ENCODE measurements at places on chromosomes 5 and 9. TPM values are rescaled to one million over a fixed set of nuclear protein-coding genes. Genes with fewer than 3 reads are reported as not detected.

DNA sequence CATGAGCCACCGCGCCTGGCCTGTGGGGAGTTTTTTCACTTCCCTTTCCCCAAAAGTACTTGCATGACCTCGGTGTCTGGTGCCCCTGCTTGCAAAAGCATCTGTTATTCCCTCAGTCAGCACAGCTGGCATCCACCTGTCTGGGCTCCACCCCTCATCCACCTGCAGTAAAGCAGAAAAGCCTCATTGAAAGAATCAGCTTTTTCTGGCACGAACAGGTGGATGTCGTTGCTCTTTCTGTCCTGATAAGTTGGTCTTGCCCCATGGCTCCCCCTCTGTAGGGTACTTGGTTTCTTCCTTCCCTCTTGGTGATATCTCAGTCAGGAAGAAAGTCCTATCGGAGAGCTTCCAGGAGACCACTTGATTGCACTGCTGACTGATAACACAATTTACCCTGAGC lies 37.4 kb downstream of the WWC1 start:
- DNase-seq = no peak

DNA sequence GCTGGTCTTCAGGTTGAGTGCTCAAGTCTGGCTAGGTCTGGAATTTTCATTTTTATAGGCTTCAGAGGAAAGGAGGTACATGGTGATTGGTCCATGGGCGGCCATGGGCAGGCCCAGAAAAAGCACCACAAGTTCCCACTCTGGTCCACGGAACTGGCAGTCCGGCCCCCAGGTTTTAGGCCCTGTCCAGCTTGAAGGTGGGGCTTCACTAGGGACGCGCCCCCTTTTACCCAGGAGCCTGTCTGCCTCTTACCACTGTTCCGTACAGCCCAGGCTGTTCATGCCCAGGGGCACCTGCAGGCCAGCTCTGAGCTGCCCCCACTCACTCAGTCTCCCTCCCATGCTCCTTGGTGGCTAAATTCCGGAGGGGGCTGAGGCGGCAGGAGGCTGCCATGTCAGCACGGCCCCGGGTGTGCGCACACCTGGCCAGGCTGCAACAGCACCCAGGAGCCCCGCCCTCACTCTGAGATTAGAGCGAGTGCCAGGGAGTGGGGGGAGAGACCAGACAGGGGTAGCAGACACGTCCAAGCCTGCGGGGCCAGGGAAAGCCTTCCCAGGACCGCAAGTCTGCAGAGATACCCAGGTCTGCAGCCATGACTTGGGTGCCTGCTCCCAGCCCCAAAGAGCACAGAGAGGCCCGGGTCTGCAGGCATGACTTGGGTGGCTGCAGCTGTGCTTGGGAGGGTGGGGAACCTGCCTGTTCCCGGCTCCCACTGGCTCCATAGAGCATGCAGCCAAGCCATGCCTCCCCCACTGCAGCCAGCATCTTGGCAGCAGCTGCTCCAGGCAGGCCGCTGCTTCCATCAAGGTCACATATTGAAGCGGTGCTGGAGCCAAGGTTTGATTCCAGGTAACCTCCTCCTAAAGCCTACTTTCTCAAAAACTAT lies 390.2 kb upstream of the SGCD start:
- no peak for DNase-seq

Gene OGN
- 18.1 TPM for total RNA-seq

DNA sequence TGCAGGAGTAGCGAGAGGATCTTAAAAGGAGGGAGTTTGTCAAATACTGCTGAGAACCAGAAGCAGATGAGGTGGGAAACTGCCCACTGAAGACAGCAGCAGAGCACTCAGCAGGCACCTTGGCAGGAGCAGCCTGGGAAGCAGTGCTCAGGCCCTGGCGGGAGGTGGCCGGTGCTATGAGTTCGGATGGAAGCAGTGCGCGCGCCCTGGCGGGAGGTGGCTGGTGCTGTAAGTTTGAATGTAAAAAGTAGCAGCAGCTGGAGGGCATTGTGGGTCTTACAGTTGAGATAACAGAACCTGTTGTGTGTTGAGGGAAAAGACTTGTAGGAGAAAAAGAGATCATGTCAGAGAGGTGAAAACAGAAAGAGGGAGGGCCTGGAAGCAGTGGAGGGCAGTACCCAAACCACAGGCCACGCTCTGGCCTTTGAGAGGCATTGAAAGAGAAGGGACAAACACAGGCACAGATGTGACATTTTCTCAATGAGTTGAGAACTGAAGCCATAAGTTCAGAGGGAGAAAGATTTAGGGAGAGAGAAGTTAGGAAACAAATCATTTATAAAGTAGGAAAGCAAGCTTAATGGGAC lies 130.9 kb downstream of the ERCC6L2 start:
- no peak for DNase-seq

Gene TRPM3
- total RNA-seq = 1.3 TPM

- no peak for DNase-seq
These were observed 39.9 kb upstream of the CTXN3 start for GRCh38 chr5:127609011-127609410.

DNA sequence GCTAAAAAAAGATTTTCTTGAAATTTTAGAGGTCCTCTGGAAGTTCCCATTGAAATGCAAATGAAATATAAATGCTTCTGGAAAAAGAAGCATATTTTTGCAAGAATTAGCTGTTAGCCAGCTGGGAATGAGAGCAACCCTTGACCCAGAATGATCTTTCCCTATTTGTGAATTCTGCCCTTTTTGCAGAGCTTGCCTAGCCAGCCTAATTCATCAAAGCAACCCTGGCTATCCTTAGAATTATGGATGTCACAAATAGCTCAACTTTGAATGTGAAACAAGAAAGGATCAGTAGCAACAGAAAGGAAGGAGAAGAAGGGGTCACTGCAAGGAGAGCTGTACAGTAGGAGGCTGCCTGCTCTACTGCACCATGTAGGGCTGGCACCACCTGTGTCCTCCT lies 345.9 kb downstream of the EFNA5 start:
- DNase-seq = no peak

Gene NKD2
- total RNA-seq = 14.2 TPM

DNA sequence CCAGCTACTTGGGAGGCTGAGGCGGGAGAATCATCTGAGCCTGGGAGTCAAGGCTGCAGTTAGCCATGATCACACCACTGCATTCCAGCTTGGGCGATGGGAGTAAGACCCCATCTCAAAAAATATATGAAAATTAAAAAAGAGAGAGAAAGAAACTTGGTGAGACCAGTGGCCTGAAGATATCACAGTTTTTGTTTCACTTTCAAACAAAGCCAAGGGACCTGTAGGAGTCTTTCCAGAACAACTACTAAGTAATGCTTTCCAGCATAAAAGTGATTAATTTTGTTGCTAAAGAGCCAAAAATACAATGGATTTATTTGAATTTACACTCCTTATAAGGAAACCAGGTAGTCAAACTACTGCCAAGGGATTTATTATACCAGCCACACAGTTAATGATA lies 23.5 kb downstream of the GKAP1 start:
- DNase-seq = no peak

- DNase-seq = no peak
These were observed 21.9 kb upstream of the TNFSF15 start for GRCh38 chr9:114827641-114828302.

GRCh38 chr9:92807757-92808725 lies 43.4 kb upstream of the BICD2 start:
- DNase-seq = no peak

Gene OSTF1
- total RNA-seq = 49.7 TPM

Gene HAPLN1
- 0.44 TPM for total RNA-seq

GRCh38 chr9:11269036-11269435 lies 656.2 kb upstream of the PTPRD start:
- no peak for DNase-seq

- no peak for DNase-seq
These were observed 277.0 kb downstream of the SMARCA2 start for GRCh38 chr9:2291980-2292704.

- no peak for DNase-seq
These were observed 39.1 kb downstream of the SPEF2 start for GRCh38 chr5:35656721-35657120.

DNA sequence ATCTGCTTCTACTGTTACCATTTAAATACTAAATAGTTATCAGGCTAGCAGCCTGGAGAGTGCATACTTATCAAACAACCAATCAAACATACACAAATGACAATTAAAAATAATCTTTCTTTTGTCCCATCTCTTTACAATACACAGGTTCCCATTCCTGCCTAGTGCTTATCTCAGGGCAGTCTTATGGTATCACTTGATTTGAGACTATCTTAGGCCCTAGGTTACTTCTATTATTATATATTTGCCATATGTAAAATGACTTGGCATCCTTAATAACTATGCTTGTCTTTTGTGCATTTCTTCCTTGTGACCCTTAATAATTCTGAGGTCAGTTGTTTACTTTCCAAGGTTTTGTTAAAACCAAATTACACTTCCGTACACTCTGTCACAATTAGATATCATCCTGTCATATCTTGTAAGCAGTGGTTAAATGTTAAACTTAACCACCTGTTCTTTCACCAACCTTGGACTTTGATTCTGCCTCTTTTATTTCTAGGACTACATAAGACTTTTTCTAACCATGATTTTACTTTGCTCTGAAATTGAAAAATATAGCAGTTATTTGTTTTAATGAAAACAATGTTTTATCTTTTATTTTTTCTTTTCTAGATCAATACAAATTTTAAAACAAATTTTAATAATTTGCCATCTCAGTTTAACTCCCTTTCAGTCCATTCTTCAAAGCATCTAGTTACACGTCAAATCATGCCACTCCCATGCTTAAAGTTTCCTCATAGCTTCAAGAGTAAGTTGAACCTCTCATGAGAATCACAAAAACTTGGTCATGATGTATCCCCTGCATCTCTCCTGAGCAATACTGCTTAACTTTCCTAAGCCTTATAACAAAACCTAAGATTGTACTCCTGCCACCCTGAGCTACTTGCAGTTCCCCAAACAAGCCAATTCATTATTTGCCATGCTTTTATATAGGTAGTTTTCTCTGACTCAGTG lies 281.3 kb downstream of the HCN1 start:
- DNase-seq = no peak

Gene DBH
- total RNA-seq = not detected

DNA sequence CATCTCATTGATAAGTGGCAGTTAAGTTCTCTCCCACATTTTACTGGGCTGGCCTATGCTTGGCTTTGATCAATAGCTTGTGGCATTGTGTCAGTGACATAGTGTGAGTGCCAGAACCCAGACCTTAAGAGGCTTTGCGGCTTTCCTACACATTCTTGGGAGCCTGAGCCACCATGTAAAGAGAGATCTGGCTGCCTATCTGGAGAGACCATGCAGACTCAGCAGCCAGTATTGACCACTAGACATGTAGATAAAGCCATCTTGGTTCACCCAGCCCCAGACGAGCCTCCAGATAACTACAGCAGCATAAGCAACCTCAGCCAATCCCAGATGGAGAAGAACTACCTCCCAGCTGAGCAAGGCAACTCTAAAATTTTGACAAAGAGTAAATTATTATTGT lies 28.6 kb downstream of the C9orf153 start:
- no peak for DNase-seq

- DNase-seq = no peak
These were observed 1.0 kb downstream of the NIPSNAP3A start for GRCh38 chr9:104748359-104749031.

- no peak for DNase-seq
These were observed 59.5 kb upstream of the ALDH1B1 start for GRCh38 chr9:38333047-38333446.

- DNase-seq = no peak
These were observed 29.5 kb downstream of the ZFYVE16 start for GRCh38 chr5:80437326-80437725.

Gene BAAT
- not detected for total RNA-seq

DNA sequence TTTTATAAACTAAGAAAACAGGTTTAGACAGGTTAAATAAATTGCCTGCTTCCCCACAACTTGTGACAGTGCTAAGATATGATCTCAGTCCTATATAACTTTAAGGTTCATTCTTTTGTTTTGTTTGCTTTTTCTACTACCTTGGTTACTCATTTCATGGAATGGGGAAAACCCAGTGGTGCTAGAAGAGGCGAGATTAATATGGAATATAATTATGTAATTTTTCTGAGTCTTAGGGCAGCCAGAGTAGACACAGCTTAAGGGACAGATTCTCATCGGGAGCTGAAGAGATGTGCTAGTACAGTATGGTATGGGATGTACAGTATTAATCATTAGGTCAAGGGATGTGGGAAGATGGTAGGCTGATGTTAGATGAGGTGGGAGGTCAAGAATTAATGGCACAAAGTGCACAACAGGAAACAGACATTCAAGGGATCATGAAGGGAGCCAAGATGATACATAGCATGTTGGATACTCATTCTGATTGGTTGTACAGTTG lies 6.2 kb downstream of the TRIM32 start:
- DNase-seq = no peak

- DNase-seq = no peak
These were observed 1154.8 kb upstream of the CDH18 start for GRCh38 chr5:21142791-21143190.

DNA sequence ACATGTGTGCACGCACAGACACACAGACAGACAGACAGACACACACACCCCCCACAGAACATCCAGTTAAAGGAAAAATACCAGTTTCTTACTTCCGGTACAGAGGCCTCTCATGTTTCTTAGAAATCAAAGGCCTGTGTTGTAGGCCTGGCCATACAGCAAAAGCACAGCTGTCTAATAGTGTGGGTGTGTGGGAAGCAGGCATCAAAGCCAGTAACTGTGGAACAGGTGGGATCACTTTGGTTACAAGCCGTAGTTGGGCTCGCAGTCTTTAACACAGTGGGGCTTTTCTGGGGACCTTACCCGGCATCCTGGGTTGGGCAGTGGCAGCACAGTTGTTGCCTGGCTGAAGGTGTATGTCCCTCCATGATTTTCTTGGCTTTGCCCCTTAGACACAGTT lies 55.2 kb downstream of the FBXL7 start:
- DNase-seq = no peak

Gene LNPEP
- 56.3 TPM for total RNA-seq

Gene FCN2
- 0.49 TPM for total RNA-seq

DNA sequence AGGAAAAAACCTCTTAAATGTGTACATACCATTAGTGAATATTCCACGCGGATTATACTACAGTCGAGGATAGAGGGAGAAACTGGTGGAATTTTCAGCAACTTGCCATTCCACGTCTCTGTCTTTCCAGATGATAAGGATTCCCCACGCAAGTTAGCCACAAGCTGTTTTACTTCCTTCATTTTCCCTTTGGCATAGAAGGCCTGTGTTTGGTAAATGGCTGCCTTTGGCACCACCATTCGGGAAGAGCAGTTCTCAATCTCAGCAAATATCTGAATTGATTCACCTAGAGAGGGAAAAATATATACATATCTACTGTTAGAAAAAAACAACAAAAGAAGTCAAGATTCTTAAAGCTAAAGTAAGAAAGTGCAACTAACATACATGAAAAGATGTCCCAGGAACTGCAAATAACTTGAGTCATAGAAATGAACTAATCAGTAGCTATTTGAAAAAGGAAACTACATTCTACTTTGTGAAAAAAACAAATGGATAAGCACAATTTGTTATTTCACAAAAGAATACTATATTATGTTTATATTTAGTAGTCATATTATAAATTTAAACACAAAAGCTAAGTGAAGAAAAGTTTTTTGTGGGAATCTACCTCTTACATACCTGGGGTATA lies 8.1 kb downstream of the ARRDC3 start:
- DNase-seq = no peak

GRCh38 chr5:135386886-135387628 lies 12.0 kb downstream of the MACROH2A1 start:
- DNase-seq = peak; percentile 70

Gene SLC27A6
- 7.1 TPM for total RNA-seq
